ENCODE measurements at places on chromosomes 2 and 18.

GRCh38 chr18:8041526-8042111 lies 474.5 kb downstream of the PTPRM start:
- DNase-seq, result no peak

DNA sequence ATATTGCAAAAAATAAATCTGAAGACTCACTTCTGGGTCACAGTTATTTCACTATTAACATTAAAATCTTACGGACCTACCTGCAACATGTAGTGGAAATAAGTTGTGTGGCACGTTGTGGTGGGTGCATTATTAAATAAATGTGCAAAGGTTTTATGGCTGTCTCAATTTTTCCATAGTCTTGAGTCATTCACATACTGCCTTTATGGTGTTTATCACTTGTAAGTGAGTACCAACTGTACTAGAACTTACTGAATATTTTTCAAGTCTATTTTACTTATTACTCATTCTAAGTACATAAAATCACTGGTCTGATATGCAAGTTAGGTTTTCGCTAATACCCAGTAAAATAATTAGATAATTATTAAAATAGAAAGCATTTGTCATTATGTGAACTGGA lies 47.6 kb upstream of the SLC30A6 start:
- DNase-seq, result no peak

DNA sequence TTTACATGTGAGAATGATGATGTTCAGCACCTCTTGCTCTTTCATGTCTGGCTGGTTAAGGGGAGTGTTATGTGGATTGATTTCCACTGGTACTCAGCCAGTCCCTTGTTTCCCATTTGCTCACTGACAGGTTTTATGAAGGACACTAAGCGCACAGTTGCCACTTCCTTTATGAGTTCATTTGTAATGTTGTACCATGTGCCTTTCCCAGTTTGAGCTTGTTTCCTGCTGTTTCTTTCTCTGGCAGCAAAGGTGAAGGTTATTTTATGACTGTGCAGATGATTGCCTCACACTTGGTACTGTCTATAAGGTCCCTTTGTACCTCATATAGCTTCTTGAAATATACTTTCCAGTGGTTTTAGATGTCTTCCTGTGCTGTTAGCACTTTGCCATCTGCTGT lies 1700.5 kb upstream of the TMEFF2 start:
- DNase-seq, result no peak

GRCh38 chr18:12313530-12314245 lies 5.6 kb downstream of the TUBB6 start:
- DNase-seq, result no peak

- no peak for DNase-seq
Observed at GRCh38 chr18:32469190-32469651, 1.5 kb downstream of the GAREM1 start.

DNA sequence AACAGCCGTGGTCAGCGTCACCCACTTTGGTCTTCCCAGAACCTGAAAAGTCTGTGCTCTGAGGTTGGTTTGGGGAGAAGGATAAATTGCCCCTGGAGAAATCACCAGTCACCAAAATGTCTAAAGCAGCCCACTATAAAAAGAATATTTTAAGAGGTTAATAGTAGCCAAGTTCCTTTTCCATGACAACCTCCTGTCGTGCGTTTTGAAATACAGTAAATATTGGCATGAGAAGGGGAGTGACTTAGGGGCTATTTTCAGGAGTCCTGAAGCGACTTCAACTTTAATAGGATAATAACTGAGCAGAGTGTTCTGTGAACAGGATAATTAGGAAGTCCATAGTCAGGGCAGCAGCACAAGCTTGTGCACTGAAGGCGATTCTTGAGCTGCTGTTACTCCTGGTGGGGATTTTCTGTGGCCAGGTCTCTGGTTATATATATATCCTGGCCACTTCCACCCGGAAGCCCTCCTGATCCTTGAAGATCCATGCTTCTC lies 49.3 kb downstream of the RNF144A start:
- DNase-seq, result no peak

GRCh38 chr18:45245091-45245511 lies 370.2 kb upstream of the SLC14A2 start:
- DNase-seq, result no peak

DNA sequence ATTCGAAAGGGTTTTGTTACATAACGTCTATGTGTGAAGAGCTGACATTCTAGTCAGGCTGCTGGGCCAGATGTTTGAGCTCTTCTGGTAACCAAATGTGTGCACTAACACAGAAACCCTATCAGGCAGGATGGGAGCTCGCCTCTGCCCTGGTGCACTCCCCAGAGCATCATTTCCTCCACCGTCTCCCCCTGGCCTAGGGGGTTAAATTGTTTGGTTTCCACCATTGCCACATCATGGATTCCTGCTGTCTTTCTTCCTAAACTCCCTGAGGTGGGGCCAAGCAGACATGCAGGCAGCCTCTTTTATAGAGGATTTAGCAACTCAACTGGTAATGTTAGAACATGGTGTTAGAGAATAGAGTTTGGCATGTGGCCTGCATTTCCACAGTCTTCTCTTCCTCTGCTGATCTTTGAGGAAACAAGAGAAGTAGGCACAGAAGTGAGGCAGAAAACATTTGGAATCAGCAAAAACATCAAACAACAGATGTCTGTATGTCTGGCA lies 87.3 kb downstream of the ANTXR1 start:
- DNase-seq, result no peak

DNA sequence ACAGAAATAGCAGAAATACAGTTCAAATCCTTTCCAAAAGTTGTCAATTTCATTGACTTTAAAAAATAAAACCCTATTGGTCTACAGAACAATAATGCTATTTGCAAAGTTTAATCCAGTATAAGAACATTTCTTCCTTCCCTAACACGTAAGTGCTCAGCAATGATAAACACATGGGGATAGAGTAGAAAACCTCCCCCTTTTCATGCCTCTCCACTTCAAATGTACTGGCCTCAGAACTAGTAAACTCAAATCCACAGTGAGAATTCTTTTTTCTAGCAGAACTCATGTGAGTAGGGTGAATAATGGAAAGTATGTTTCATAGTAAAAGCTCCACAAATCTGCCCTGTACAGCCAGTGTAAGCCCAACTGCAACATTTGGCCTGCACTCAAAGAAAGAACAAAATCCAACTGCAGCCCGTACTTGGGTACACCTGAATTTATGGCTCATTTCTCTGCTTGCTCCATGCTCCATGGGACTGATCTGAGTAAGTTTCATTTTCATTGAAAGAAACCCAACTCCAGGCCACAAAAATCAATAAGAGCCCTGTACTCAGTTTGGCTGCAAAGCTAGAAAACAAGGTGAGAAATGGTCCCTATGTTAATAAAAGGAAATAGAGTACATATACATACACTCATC lies 115.0 kb upstream of the RMDN2 start:
- no peak for DNase-seq

DNA sequence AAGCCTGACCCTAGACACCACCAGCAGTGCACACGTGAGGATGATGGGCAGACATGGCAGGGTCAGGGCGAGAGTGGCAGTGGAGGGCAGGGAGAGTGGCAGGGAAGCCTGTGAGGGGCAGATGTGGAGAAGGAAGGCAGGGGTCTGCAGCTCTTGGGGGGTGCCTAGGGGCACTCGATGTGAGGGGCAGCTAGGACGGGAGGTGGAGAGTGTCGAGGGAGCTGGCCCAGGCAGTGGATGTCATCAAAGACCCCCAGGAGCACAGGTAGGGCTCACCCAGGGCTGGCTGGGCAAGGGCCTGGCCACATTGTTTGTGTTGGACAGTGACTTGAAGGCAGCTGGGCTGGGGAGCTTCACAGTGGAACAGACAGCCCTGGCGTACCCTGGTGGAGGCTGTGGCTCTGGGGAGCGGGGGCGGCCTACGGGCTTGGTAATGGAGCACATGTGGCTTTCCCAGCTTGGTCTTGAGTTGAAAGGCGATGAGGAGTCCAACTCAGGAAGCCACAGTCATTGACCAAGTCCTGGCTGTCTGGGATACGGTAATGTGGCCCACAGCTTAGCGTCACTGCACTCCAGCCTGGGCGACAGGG lies 87.1 kb downstream of the RTP5 start:
- DNase-seq, result no peak

DNA sequence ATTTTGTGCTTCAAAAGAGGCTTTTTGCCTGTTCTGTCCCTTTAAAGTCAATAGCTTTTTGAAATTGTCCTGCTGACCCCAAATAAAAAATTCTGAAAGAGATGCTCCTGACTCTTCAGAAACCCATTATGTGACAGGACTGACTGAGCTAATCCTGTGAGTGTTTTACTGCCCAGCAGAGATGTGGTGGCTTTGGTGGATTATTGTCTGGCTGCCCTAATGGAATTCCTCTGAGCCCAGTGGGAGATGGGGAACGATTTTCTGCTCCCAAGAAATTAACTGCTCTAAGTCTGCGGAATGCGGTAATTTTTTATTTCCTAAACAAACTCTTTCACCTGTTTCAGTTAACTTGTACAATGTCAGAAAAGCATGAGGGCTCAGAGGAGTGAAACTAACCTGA lies 258.2 kb downstream of the IKZF2 start:
- DNase-seq, result no peak
